SW 1271 (cell line): ENCODE measurements at places on chromosomes 2 and 18.
A peak's percentile ranks its signal among the peaks of the same experiment; 100 is the strongest.

GRCh38 chr18:74897971-74898657, 300.4 kb downstream of the ZNF407 start:
- no peak for DNase-seq

GRCh38 chr2:33437297-33437696, 39.2 kb upstream of the RASGRP3 start:
- DNase-seq: no peak

DNA sequence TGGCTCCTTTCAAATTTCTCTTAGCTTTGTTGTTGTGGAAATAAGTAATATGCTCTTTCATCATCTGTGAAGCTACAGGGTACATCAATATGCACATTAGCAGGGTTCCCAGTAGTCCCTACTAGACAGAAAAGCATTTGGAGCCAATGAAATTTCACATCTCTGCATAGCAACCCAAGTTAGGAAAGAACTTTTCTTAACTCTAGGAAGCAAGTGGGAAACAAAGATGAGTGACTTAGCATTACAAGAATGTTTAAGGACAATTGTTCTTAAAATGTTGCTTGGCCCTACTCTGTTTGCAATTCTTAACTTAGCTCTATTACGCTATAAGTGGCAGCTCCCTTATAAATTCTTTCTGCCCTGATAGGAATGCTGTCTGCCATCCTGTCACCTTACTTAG, 39.6 kb downstream of the ZEB2 start:
- no peak for DNase-seq

DNA sequence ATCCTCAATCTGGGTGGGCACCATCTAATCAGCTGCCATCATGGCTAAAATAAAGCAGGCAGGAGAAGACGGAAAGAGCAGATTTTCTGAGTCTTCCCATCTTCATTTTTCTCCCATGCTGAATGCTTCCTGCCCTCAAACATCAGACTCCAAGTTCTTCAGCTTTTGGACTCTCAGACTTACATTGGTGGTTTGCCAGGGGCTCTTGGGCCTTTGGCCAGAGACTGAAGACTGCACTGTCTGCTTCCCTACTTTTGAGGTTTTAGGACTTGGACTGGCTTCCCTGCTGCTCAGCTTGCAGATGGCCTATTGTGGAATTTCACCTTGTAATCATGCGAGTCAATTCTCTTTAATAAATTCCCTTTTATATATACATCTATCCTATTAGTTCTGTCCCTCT, 36.6 kb downstream of the DIPK1C start:
- no peak for DNase-seq

GRCh38 chr2:43009448-43009847, 217.0 kb downstream of the ZFP36L2 start:
- no peak for DNase-seq

DNA sequence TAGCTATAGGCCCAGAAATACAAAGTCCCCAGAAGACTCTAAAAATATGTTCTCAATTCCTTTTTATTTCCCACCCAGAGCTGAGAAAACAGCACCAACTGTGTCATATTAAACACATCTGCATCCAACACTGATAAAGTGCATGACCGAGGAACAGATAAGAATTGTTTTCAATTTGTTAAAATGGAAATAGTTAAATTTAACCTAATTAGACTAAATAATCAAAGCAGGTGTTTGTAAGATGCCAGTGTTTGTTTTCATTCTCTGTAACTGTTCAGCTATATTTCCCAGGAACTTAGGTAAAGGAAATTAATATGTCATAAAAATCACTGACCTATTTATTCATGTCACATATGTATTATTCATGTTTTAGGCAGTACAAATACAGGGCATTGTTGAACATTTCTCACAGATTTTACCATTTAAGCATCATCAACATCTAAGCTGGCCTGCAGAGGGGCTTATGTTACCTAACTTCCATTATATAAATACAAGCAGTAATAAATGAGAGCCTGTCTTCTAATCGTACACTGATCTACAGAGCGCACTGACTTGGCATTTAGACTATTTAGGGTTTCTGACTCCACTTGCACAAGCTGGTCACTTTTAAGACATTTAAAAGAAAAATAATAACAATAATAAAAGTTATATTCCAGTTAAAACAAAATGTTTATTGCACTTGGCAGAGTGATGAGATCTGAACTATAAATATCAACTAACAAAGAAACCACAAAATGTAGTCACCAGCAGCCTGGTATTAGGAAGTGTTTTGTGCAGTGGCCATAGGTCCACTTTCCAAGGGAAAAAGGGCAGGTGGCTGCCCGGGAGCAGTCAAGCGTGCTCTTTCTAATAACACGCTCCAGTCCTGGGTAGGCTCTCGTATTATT, 86.6 kb upstream of the ZFP36L2 start:
- DNase-seq: no peak

GRCh38 chr2:218395456-218395825, 4.2 kb upstream of the CTDSP1 start:
- DNase-seq: no peak

DNA sequence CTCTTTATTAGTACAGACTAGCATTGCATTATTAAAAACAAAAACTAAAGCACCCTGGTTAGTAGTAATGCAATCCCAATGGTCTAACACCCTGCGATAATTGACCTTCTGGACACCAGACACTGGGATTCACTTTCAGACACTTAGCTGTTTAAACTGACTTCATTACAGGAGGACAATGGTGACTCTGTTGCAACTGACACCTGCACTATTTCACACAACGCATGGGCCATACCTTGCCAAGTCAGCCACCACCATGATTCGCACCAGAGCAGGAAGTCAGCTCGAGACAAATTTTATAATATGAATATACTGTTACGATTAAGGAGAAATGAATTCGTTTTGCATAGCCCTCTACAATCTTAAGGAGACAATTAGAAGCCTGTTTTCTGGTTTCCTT, 150.7 kb downstream of the MEIS1 start:
- DNase-seq: no peak

DNA sequence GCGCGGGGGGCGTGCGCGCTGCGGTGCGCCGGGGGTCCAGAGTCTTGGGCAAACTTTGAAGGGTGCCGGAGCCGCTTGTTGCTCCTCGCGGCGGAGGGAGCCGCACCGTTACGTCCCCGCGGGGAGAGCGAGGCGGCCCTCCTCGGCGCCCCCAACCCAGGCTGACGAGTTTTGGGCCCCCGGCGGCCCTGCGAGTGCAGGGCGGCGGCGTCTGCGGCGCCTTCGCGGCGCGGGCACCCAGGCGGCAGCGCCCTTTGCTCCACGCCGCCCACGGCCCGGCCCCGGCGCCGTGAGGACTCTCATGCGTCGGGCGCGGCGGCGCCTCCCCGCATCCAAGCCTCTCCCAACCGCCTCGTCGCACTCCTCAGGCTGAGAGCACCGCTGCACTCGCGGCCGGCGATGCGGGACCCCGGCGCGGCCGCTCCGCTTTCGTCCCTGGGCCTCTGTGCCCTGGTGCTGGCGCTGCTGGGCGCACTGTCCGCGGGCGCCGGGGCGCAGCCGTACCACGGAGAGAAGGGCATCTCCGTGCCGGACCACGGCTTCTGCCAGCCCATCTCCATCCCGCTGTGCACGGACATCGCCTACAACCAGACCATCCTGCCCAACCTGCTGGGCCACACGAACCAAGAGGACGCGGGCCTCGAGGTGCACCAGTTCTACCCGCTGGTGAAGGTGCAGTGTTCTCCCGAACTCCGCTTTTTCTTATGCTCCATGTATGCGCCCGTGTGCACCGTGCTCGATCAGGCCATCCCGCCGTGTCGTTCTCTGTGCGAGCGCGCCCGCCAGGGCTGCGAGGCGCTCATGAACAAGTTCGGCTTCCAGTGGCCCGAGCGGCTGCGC, 814 bp downstream of the FZD7 start:
- DNase-seq: no peak

GRCh38 chr2:15816674-15817406, 123.5 kb upstream of the MYCN start:
- DNase-seq: no peak

- DNase-seq: no peak
These were observed 7.6 kb downstream of the RTTN start for GRCh38 chr18:70197844-70198243.

DNA sequence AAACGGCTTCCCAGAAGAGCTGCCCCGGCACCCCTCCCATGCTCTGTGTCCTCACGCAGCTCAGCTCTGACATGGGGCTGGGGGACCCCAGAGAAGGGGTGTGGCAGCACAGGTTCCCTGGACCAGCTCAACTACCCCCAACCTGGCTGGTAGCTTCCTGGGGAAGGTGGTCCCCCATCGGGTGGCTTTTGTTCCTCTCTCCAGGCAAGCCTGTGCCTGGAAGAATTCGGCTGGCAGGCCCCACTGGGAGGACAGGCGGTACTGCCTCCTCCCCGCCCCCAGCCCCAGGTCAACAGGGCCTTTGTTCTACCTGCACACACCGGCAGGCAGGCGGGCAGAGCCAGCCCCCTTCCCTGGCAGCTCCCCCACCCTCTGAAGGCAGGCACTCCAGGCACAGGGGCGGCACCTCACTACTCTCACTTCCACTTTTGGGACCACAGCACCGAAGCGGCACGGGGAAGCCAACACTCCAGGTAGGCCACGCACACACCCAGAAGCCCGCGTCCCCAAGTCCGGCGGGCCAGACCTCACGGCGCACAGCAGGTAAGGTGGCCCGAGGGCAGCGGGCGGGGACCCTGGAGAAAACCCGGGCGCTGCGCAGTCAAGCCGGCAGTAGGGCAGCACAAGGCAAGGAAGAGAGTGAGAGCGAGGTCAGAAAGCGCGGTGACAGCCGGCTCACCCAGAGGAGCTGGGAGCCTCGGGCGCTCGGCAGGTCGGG, 1.3 kb downstream of the HS6ST1 start:
- DNase-seq: no peak

GRCh38 chr2:190210471-190210870, 109.2 kb downstream of the HIBCH start:
- DNase-seq: no peak

DNA sequence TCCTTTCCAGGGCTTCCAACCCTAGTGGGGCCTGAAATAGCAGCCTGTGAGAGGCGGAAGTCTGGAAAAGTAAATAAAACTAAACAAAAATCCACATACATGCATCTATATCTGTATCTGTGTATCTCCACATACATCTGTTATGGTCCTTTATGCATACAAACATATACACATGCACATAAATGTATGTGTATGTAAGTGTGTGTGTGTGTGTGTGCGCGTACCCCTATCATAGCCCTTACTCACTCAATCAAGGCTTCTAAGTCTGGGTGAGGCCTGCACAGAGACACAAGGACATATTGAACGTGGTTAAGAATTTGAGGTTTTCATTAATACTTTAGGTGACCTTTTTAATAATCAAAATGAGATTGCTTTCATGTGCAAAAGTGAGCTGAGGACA, 98.9 kb upstream of the CYRIA start:
- DNase-seq: no peak

- DNase-seq: peak; percentile 89
These were observed at the start of gene SANBR for GRCh38 chr2:61065714-61066709. Gene SANBR, plus strand, starts transcription at chr2:61065871. Its CDS starts 4,480 bp downstream, at chr2:61070351.

GRCh38 chr2:230023313-230023712, 45.4 kb downstream of the SLC16A14 start:
- no peak for DNase-seq

- DNase-seq: no peak
These were observed 392.0 kb upstream of the MYT1L start for GRCh38 chr2:2723064-2723463.

DNA sequence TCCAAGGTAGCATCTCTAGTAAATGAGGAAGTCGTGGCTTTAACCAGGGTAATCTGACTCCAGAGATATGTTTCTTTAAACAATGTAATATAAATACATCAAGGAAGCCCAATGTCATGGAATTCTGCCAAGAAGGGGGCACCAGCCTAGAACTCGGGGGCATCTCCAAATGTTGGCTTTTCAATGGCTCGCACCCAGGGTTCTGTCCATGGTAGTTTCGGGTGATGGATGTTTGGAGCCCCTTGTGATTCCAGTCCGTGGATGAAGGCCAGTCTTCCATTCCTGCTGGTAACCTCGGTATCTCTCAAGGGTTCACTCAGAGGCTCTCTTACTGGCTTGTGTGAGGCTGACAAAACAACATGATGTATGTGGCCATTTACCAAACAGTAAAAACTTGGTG, 91.7 kb upstream of the SPHKAP start:
- DNase-seq: no peak

DNA sequence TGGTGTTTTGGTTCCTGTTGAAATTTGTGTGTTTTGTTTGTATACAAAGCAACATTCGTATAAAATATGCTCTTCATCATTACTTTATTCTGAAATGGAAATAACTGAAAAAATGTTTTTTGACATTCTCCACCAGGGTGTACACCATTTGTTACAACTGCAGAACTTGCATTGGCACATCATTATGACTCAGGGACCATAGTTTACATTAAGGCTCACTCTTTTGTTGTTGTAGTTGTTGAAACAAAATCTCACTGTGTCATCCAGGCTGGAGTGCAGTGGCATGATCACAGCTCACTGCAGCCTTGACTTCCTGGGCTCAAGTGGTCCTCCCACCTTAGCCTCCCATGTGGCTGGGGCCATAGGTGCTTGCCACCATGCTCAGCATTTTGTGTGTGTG, 676.6 kb downstream of the TDRD15 start:
- DNase-seq: no peak

GRCh38 chr2:32947484-32948143, 861 bp downstream of the LTBP1 start:
- DNase-seq: no peak

- no peak for DNase-seq
These were observed 47.4 kb upstream of the MTCL1 start for GRCh38 chr18:8657873-8658470.

GRCh38 chr2:26782876-26783704, 2.8 kb upstream of the CENPA start:
- DNase-seq: no peak

DNA sequence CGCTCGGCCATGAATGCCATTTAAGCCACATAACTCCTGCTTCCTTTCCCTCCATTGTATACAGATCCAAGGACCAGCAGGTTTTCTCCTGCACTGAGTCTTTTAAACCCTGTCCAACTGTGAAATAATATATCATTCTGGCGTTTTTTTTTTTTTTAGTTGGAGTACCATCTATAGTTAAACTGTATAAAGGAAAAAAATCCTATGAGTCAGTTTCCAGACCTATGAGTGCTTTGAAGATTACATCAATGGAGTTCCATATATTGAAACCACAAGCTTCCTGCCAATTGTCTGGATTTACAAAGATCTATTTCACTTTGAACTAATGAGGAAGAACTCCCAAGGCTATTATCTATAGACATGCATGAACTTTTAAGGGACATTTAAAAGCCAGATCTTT, 2.4 kb upstream of the MALT1 start:
- no peak for DNase-seq

DNA sequence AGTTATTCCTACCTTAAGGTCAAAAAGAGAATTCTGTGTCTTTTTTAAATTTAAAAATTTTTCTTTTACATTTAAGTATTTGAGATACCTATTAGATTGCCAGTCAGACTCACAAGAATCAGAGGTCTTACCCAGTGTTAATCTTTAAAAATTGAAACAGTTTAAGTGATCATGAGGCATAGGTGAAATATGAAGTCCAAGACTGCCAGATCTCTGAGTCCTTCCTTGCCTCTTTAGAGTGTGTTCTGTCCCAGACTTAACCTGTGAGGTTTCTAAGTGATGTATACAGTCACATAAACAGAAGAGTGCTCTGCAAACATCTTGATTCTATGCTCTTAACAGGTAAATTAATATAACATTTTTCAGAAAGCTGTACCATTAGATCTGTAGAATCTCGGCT, 40.6 kb downstream of the ACTR3 start:
- no peak for DNase-seq
